ENCODE measurements at places on chromosomes 2 and 18.

DNA sequence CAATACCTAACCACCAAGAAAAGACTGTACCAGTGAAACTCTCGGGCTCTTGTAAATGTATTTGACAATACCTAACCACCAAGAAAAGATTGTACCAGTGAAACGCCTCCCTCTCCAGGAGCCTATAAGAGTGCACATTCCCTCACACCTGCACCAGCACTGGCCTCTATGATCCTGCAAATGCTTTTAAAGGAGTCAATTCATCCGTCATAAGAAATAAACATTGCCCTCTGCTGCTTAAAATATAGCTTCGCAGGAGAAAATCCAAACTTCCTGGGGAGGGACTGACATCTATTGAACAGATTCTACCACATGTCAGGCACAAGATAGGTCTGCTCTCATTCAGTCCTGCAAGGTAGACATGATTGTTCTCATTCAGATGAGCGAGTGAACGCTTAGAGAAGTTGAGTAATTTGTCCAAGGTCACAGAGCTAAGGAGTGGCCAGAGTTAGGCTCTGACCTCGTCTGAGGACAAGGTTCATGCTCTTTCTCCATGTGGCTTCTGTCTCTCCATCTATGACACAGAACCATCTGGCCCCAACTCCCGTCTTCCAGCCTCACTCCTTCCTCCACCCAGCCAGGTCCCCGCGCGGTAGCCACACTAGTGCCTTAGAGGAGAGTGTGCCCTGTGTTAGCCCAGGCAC, 38.7 kb downstream of the MCFD2 start:
- no peak for DNase-seq

GRCh38 chr2:170340693-170341068, 162.7 kb downstream of the MYO3B start:
- no peak for DNase-seq

DNA sequence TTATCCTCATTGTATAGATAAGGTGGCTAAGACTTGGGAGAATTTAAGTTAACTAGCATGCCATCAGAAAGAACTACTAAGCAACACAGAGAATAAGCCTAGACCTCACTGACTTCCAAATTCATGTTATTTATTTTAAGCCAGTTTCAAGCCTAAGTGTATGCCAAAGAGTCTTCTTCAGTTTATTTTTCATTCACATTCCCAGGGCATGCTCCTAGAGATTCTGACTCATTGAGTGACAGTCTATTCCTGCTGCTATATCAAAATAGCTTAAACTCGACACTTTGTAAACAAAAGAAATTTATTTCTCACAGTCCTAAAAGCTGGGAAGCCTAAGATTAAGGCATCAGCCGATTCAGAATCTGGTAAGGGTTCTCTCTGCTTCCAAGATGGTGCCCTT, 467.1 kb downstream of the MBD2 start:
- DNase-seq = no peak

GRCh38 chr2:64910972-64911433, 78.2 kb upstream of the SLC1A4 start:
- no peak for DNase-seq

GRCh38 chr2:214649440-214650205, 159.9 kb downstream of the BARD1 start:
- no peak for DNase-seq

DNA sequence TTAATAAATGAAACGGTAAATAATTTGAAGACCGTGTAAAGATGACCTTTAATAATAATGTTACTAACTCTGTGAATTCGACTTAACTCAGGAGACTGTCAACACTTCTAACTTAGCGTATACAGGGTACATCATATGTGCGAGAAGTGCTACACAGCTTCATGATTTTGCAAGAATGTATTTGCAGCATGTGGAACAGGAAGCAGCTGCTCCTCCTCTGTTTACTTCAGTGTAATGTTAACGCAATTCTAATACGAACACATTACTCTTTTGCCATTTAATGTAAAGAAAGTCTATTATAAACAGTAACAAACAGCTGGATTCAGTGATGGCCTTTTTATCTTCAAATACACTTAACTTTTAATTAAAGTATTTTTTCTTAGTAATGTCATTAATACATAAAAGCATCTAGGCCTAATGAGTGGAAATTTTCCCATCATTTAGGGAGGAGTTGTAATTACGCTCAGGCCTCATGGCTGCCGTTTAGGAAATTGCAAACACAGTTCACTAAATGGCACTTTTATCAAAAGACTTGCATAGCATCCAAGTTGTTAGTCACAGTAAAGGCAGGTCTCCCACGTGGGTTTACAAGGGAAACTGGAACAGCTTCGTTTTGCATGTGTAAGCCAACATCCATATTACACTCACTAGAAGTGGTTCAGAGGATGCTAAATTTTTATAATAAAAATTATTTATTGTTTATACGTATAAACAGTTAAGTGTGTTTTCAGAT, 635.7 kb downstream of the FBXO15 start:
- no peak for DNase-seq

DNA sequence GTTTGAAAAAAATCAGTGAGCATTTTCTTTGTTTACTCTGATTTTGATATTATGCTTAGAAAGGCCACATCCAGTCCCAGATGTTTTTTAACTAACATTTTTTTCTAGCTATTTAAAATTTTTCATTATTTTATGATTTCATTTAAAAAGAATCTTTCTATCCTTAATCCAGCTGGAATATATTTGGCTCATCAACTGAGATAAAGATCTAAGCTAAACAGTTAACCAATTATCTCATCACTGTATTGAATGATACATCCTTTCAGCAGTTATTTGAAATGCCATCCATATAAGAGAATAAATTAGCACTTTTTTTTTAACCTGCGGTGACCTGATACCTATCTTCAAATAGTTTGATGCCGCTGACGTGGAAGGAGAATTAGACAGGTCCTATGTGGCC, 245.5 kb upstream of the COPS8 start:
- DNase-seq = no peak

GRCh38 chr2:206561962-206562361, 80.3 kb upstream of the FAM237A start:
- DNase-seq = no peak

DNA sequence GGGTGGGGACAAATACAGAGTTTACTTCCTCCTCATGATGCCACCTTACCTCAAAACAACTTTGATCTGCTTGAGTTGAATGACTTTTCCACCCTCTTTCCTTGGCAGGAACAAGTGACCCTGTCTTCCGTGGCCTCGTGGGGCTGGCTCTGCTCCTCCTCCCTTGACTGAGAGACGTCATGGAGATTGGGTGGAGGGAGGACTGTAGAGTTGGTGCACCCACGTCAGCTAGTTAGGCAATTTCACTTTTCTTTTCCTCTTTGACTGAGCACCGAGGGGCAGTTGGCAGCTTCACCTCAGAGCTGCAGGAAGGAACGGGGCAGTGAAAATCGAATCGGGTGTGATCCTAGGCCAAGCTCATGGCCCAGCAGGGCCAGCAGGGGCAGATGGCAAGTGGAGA, at the start of gene SP140:
SP140 (plus strand) TSS at position 251 of the 400 bp plus-strand sequence; CDS start at position 360, 109 bp downstream.
- DNase-seq = peak; percentile 65

- DNase-seq = no peak
Measured at GRCh38 chr2:99677814-99678213, 188.0 kb upstream of the REV1 start.

- no peak for DNase-seq
Measured at GRCh38 chr18:47893939-47894699, 36.3 kb downstream of the SMAD2 start.

GRCh38 chr2:215973954-215974699, 39.2 kb downstream of the MREG start:
- no peak for DNase-seq

GRCh38 chr2:46547223-46548102, 68.1 kb downstream of the TMEM247 start:
- DNase-seq = no peak

DNA sequence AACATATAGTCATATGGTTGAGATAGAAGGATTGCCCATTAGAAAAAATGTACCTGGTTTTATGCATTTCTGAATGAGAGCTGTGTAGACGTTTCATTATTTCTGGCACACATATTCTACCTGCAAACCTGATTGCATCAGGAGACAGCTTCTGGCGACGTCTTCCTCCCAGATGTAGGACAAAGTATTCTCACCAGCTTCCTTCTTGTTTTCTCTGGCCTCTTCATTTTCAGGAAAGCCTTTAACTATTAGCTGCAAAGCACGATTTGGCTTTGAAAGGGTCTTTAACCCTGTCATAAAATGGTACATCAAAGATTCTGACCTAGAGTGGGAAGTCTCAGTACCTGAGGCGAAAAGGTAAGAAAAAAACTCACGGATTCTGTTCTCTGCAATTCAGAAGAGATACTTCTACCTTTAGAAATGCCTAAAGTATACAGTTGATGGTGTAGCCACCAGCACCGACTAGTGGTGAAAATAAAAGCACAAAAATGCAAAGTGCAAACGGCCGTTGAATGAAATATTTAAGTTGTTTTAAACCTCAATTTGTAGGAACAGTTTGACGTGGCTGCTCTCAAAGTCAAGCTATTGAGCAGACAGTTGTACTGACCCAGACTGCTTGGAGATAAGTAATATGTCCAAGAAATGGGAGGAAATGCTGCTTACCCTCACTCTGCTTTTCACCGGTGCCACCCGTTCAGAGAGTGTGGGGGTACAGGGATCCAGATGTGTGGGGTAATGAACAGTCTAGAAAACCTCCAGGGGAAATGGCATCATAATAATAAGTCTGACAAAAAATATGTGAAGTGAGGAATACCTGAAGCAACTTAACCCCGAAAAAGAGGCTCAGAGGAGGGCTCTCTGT, 20.2 kb downstream of the IL18RAP start:
- DNase-seq = peak; percentile 19

Data from activated T-helper 1 cell treated with Interleukin-2 at 50 U/mL for 16 hours (primary cell).